ENCODE measurements at places on chromosomes 2 and 18.

DNA sequence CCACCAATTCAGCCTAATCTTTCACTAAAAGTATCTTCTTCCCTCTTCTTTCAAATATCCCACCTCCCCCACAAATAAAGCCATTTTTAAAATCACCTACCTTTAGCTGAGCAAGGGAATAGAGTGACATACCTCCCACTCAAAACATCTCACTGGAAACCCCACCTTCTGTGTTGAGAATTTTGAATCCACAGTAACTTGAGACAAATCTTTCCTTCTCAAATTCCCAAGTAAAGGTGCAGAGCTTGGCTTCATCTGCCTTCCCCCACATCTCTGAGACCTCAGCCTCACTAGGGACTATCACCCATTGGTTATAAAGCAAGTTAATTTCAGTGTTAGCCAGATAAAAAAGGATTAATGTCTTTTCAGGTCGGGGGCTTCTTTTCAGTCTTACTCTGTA is 180.4 kb downstream of the INO80D start:
- no peak overlapping the region for H3K27ac ChIP-seq
- no peaks in the 10 kb centered on the region for H3K36me3 ChIP-seq
- H3K27me3 ChIP-seq, result peaks cover 10% of the 10 kb centered on the region
- no peak for DNase-seq
- H3K4me1 ChIP-seq, result no peaks in the 10 kb centered on the region

- no peaks in the 10 kb centered on the region for H3K36me3 ChIP-seq
- no peak for DNase-seq
- H3K27ac ChIP-seq, result no peak overlapping the region
- no peaks in the 10 kb centered on the region for H3K27me3 ChIP-seq
Measured at GRCh38 chr18:68267583-68267982, 447.3 kb downstream of the TMX3 start.

DNA sequence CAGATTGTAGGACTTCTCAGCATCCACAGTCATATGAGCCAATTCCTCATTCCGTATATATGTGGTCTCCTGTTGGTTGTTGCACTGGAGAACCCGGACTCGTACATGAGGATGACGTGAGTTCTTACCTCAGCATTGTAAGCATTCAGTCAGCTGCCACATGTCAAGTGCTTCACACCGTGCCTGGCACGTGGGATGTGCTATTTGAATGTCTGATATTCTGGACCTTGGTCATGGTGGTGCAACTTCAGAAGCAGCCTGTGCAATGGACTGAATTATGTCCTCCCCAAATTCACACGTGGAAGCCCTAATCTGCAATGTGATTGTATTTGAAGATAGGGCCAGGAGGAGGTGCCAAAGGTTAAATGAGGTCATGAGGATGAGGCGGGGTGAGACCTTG is 32.1 kb downstream of the PTGR3 start:
- H3K27ac ChIP-seq, result no peak overlapping the region
- peaks cover 6% of the 10 kb centered on the region for H3K27me3 ChIP-seq
- no peak overlapping the region for H3K4me3 ChIP-seq
- H3K4me1 ChIP-seq, result no peaks in the 10 kb centered on the region
- H3K36me3 ChIP-seq, result no peaks in the 10 kb centered on the region
- DNase-seq, result no peak

DNA sequence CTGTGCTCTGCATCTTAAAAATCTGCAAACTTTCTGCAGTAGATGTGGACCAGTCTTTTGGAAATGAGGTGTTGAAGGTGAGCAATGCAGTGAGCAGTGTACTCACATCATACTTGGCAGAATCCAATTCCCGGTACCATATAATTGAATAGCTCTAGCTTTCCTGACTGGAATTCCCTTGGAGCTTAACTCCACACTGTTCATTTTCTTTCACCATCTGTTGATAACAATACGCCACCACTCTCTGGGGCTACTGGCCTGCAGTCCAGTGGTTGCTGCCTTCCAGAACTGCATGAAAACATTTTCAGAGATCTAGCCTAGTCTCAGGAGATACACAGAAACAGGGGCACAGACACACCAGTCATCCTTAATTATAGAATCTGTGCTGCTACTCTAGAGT is 820.0 kb upstream of the NXPH2 start:
- H3K4me3 ChIP-seq, result no peak overlapping the region
- H3K4me1 ChIP-seq, result no peaks in the 10 kb centered on the region
- H3K27me3 ChIP-seq, result no peaks in the 10 kb centered on the region
- DNase-seq, result no peak
- no peaks in the 10 kb centered on the region for H3K36me3 ChIP-seq

GRCh38 chr18:70296289-70296688 is 7.4 kb downstream of the SOCS6 start:
- H3K27ac ChIP-seq, result no peak overlapping the region
- H3K36me3 ChIP-seq, result no peaks in the 10 kb centered on the region
- no peak for DNase-seq
- no peak overlapping the region for H3K4me3 ChIP-seq

DNA sequence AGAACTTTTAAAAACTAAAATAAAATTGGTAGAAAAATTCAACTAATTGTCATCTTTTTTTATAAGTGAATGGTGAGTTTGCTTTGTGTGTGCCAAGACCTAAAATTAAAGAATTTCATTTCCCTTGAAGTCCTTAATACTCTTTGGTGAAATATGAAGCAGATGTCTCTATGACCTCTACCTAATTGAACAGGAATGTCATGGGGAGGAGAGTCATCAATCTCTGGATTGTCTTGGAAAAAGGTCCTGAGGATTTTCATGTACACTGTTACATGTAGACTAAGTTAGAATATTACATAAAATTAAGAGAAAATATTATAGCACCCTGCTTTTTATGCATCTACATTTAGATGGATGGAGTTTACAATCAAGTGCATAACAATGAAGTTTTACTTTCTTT is 177.9 kb upstream of the LRP1B start:
- H3K27ac ChIP-seq, result no peak overlapping the region
- H3K27me3 ChIP-seq, result no peaks in the 10 kb centered on the region
- H3K4me3 ChIP-seq, result no peak overlapping the region
- H3K4me1 ChIP-seq, result no peaks in the 10 kb centered on the region

GRCh38 chr2:35339211-35339610 is 1016.4 kb upstream of the CRIM1 start:
- no peak overlapping the region for H3K27ac ChIP-seq
- H3K4me3 ChIP-seq, result no peak overlapping the region
- DNase-seq, result no peak
- no peaks in the 10 kb centered on the region for H3K36me3 ChIP-seq

- DNase-seq, result no peak
- H3K4me3 ChIP-seq, result no peak overlapping the region
- no peaks in the 10 kb centered on the region for H3K4me1 ChIP-seq
- no peaks in the 10 kb centered on the region for H3K36me3 ChIP-seq
- H3K27me3 ChIP-seq, result no peaks in the 10 kb centered on the region
Measured at GRCh38 chr2:118721817-118722551, 125.5 kb downstream of the EN1 start.

- no peaks in the 10 kb centered on the region for H3K27me3 ChIP-seq
- no peak overlapping the region for H3K27ac ChIP-seq
- no peak for DNase-seq
- no peaks in the 10 kb centered on the region for H3K4me1 ChIP-seq
- no peak overlapping the region for H3K4me3 ChIP-seq
Measured at GRCh38 chr2:8974016-8974415, 29.5 kb downstream of the MBOAT2 start.

DNA sequence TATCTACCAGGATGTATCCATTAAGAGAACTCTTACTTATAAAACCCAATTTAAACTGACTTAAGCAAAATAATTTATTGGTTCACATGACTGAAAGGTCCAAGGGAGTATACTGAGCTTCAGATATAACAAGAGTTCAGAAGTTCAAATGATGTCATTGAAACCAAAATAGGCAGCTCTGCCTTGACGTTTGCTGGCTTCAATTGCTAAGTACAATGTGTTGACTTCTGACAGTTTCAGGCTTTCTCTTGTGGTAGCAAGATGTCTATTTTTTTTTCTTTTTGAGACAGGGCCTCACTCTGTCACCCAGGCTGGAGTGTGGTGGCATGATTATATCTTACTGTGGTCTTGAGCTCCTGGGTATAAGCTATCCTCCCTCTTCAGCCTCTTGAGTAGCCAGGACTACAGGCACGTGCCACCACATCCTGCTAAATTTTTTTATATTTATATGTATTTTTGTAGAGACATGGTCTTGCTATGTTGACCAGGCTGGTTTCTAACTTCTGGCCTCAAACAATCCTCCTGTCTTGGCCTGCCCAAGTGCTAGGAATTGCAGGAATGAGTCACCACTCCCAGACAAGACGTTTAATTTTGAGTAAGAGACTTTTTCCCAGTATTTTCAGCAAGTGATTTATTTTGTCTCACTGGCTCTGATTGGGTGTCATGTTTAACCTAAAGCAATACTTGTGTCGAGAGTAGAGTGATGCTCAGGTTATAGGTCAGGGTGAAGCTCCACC is 184.8 kb downstream of the NR4A2 start:
- H3K27me3 ChIP-seq, result no peaks in the 10 kb centered on the region
- H3K27ac ChIP-seq, result no peak overlapping the region
- no peak for DNase-seq
- H3K4me3 ChIP-seq, result no peak overlapping the region
- no peaks in the 10 kb centered on the region for H3K36me3 ChIP-seq
- H3K4me1 ChIP-seq, result no peaks in the 10 kb centered on the region

- peaks cover 2% of the 10 kb centered on the region for H3K36me3 ChIP-seq
- no peak for DNase-seq
- peaks cover 1% of the 10 kb centered on the region for H3K27me3 ChIP-seq
Measured at GRCh38 chr2:8116661-8117060, 565.2 kb upstream of the ID2 start.

GRCh38 chr2:43106559-43107527 is 119.6 kb downstream of the ZFP36L2 start:
- H3K4me3 ChIP-seq, result no peak overlapping the region
- no peaks in the 10 kb centered on the region for H3K4me1 ChIP-seq
- no peak overlapping the region for H3K27ac ChIP-seq

DNA sequence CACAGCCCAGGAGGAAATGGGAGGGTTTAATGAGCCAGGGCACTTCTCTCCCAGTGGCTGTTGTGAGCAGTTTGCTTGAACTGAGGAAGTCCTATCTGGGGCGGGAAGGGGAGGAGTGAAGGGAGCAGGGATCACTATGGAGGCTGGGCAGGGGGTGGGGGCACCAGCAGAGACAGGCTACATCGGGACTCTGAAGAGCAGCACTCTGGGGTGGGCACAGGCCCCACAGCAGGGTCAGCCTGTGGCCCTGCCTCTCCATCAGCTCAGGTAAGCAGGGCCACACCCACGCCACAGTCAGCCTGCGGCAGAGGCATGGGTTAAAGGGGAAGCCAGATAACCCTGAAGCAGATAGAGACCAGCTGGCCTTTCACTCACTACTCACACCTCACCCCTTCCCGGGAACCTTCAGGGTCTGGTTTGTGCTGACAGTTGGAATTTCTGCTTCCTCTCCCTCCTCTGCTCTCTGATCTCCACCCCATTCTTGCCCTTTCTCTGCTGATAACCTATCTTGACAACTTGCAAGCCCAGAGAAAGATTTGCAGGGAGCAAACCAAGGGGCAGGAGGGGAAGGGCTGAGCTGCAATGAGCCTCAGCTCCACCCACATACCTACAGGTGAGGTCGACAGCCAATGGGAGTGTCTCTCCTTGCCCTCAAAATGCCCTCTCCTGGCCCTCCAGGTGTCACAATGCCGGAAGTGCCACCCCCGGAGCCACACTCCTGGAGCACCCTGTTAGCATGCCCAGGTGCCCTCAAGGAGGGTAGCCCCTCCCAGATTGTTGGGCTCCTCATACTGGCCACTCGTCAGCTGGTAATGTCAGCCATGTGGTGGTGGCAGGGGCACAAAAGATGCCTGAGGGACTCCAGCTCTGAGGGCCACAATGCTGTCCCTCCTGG is 3.7 kb downstream of the SIGLEC15 start:
- H3K27me3 ChIP-seq, result peaks cover 48% of the 10 kb centered on the region
- DNase-seq, result no peak
- no peak overlapping the region for H3K27ac ChIP-seq
- H3K36me3 ChIP-seq, result no peaks in the 10 kb centered on the region
- H3K4me1 ChIP-seq, result peaks cover 36% of the 10 kb centered on the region
